Activated naive CD4-positive, alpha-beta T cell treated with anti-CD3 and anti-CD28 coated beads, Interleukin-2, amount 50 U/mL, for 16 hours (primary cell): ENCODE measurements at places on chromosomes 6 and 20.

- no peak for DNase-seq
Observed at GRCh38 chr20:57095426-57095825, 171.0 kb downstream of the BMP7 start.

- DNase-seq: no peak
Observed at GRCh38 chr6:27812805-27813492, 99.2 kb downstream of the OR2B2 start.

- no peak for DNase-seq
Observed at GRCh38 chr6:16078064-16078463, 50.8 kb upstream of the MYLIP start.

GRCh38 chr6:139920776-139921100 is 546.3 kb upstream of the CITED2 start:
- no peak for DNase-seq

GRCh38 chr6:139354189-139354588 is 20.3 kb downstream of the CITED2 start:
- no peak for DNase-seq

GRCh38 chr6:123629258-123629941 is 7.3 kb downstream of the TRDN start:
- DNase-seq: no peak

DNA sequence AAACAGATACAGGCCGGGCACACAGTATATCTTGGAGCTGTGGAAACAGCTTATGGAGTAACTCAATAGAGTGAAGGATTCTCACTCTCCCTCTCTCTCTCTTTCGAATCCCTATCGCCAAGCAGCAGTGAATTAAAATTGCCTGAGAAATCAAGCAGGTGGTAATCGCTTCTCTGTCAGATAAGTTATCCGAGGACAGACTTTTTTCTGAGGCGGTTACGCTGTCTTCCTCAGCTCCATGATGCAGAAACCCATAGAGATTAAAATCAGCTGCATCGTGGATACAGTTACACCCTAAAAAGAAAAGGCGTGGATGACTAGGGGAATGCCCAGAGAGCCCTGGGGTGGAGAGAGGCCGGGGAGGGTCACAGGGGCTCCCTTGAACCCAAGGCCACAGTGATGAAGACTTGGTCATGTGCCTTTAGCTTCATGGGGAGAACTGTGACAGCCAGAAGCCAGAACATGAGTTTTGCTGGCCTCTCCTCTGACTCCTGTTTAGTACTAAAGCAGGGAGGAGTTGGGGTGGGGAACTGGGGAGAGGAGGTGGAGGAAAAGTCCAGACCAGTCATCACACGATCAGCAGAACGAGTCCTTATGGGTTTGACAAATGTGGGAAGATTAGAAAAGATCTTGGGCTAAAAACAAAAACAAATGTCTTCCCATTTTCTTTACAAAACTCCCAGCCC is 138.8 kb upstream of the JARID2 start:
- no peak for DNase-seq

GRCh38 chr20:62961799-62962198 is 9.3 kb downstream of the SLC17A9 start:
- no peak for DNase-seq

DNA sequence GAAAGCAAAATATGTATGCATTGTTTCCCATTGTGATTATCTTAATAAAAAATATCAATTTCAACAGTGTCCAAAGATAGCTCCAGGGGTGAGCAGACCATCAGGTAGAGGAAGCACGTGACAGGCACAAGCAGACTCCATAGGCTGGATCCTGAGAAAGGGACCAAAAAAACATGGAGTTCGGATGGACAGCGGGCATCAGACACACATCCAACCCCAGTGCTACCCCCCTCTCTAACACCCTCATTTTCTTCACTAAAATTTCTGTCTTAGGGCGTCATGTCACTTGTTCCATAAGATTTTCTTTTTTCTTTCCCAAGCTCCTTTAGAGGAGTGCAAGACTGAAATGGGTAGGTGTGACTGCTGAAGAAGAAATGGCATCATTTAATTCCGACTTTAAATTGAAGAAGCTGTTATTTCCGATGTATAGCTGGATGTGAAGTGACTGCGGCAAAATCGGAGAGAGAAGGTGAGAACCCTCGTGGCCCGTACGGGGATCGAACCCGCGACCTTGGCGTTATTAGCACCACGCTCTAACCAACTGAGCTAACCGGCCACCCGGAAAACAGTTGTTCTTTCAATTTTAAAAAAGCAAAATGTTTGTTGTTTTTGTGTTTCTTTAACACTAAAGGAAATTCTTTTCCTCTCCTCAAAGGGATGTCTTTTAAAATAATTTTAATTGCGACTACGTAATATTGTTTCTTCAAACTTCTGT is 10.3 kb upstream of the PRSS16 start:
- peak; percentile 42 for DNase-seq

DNA sequence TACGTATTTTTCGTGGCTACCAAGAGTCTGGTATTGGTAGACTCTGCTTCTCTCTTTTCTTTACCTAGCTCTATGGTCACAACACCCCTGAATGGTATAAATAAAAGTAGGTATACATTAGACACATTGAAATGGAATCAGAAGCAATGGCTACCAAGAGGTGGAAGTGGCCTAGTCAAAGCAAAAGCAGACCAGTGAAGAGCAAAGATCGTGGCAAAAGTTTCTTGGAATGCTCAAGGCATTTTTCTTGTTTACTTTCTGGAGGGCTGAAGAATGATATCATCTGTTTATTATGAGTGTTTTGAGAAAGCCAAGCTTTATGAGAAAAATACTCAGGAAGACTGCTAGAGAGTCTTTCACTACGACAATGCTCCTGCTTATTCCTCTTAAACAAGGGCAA is 28.6 kb upstream of the MOCS1 start:
- DNase-seq: no peak

DNA sequence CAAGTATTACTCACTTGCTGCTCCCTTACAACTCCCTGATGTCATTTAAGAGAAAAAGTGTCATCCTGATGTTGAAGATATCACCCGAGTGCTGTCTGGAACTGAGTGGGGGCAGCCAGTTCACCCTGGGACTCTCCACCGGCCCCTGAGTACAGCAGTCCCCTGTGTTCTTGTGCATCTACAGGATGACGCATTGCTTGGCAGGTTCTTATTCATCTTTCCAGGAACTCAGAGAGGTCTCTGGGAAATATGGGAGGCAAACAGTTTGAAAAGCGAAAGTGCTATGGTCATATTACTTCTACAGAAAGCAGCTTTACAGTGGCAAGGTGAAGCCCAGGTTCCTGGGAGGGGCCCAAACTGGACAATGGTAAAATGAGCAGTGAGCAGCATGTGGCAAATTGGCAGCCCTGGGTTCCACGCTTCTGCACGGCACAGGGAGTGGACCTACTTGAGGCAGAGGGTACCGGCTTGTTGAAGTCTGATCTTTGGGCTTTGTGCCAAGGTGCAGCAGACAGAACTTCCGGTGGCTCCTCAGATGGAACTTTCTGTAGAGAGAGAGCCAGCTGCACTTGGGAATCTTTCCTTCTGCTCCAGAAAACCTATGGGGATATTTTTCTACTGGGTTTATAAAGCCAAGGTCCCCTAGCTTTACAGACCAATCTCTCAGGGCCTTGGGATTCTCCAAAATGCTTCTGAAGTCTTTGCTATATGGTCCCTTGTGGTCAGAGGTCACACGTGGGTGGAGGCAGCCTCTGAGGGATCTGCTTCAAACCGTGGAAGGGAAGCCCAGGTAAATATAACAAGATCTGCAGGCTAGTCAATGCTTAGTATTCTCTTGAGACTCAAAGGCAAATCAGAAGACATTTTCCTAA is 128.3 kb downstream of the MAP3K7 start:
- peak; percentile 84 for DNase-seq

GRCh38 chr6:102150549-102150948 is 757.0 kb downstream of the GRIK2 start:
- DNase-seq: no peak

GRCh38 chr6:84738996-84739865 is 25.2 kb downstream of the TBX18 start:
- no peak for DNase-seq

- no peak for DNase-seq
Observed at GRCh38 chr6:170094686-170095272, 196.1 kb downstream of the DLL1 start.

GRCh38 chr6:169427856-169428255 is 174.2 kb upstream of the THBS2 start:
- DNase-seq: no peak
